Endodermal cell (in vitro differentiated cells): ENCODE measurements at places on chromosomes 6 and 20. TPM values are rescaled to one million over a fixed set of nuclear protein-coding genes. Genes with fewer than 3 reads are reported as not detected.

GRCh38 chr6:160393891-160394653 is 45.9 kb downstream of the SLC22A3 start:
- peak; percentile 83 for DNase-seq
- no peak overlapping the region for H3K27ac ChIP-seq
- H3K36me3 ChIP-seq, result peaks cover 8% of the 10 kb centered on the region
- H3K4me1 ChIP-seq, result peaks cover 16% of the 10 kb centered on the region

The FAM217A gene
- total RNA-seq, result not detected in 3 replicates

- H3K27me3 ChIP-seq, result no peaks in the 10 kb centered on the region
- DNase-seq, result no peak
- no peaks in the 10 kb centered on the region for H3K36me3 ChIP-seq
- H3K4me3 ChIP-seq, result no peak overlapping the region
- H3K27ac ChIP-seq, result no peak overlapping the region
Measured at GRCh38 chr20:55135923-55136322, 660.5 kb downstream of the DOK5 start.

The NHSL1 gene
- total RNA-seq, result 15.3 and 16.3 TPM in 2 replicates

The BCAS1 gene
- 0.09 TPM in 1 of 3 replicates, not detected in the others for total RNA-seq

The SYNDIG1 gene
- 3.8 and 5.5 TPM in 2 replicates for total RNA-seq

DNA sequence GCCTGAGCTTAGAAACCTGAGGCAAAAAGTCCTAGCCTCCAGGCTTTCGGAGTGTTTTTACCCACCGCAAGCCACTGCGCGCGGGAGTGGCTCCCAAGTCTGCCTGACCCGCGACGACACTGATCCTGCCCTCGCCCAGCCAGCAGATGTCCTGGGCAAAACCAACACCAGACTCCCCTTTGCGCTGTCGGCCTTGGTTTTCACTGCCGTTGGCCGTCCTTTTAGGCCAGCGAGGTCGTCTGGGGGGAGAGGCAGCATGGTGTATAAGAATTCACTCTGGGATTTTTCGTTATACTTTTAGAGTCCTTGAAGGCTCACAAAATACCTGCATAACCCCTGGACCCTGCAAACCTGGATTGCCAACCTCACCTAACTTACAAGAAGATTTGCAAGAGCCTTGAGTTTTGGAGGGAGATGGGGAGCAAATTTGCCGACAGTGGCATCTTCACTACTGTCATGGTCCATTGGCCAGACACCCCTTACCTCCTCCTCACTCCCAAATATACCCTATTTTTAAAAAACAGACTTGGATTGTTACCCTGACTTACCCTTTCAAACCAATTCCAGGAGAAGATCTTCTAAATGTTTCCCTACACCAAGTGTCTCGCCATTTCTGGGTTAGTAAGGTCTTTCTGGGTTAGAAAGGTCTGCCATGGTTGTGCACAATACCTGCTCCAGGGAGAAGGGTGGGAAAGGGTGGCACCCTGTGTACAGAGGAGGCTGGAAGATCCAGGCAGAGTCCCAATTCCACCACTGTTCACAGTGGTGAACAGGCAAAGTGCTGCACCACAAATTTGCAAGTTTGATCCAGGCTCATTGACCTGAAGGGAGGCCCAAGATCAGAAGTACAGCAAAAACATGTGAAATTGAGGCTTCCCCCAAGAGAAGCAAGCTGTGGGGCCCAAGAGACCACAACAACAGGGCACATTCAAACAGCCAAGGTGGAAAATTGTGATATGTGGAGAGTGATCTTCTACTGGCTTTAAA is 4.4 kb downstream of the FOXA2 start:
- peak; percentile 83 for DNase-seq
- H3K4me1 ChIP-seq, result no peaks in the 10 kb centered on the region
- peaks cover 33% of the 10 kb centered on the region for H3K27me3 ChIP-seq
- H3K36me3 ChIP-seq, result peaks cover 23% of the 10 kb centered on the region
- no peak overlapping the region for H3K27ac ChIP-seq
